ENCODE measurements at places on chromosomes 5 and 9. TPM values are rescaled to one million over a fixed set of nuclear protein-coding genes. Genes with fewer than 3 reads are reported as not detected.

- no peak for DNase-seq
These were observed 11.8 kb upstream of the CXXC5 start for GRCh38 chr5:139636207-139636792.

DNA sequence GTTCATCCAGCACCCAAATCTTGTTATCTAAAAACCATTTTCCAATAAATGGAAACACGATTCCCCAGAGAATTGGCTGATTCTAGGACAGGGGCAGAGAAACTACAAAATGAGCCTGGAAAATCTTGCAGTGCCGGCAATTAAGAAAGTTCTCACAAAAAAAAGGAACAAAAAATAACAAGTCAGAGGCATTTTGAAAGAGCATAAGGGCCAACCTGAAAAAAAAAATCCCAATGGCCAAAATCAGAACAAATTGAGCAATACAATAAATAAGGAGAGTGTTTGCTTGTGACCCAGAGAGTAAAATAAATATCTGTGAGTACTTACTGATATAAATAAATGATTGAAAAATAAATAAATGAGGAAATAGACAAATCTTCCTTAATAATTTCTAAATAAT is 55.1 kb upstream of the S1PR3 start:
- no peak for DNase-seq

- DNase-seq, result no peak
These were observed 282.4 kb upstream of the KLF9 start for GRCh38 chr9:70696694-70697335.

DNA sequence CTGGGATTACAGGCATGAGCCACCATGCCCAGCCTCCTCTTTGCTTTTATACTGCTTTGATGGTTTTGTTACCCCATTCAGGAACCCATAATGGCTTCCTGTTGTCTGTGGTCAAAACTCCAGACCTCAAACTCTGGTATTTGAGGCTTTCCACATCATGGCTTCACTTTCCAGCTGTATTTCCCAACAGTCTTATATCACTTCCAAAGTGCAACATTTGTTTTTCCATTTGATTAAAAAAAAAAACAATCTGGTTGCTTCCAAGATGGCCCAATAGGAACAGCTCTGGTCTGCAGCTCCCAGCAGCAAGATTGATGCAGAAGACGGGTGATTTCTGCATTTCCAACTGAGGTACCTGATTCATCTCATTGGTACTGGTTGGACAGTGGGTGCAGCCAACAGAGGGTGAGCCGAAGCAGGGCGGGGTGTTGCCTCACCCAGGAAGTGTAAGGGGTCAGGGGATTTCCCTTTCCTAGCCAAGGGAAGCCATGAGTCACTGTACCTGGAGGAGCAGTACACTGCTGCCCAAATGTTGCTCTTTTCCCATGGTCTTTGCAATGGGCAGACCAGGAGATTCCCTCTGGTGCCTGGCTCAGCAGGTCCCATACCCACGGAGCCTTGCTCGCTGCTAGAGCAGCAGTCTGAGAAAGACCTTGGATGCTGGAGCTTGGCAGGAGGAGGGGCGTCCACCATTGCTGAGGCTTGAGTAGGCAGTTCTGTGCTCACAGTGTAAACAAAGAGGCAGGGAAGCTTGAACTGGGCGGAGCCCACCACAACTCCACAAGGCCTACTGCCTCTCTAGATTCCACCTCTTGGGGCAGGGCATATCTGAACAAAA is 458.4 kb downstream of the KDM4C start:
- no peak for DNase-seq

GRCh38 chr5:77636641-77637169 is 1.8 kb downstream of the OTP start:
- DNase-seq, result no peak

DNA sequence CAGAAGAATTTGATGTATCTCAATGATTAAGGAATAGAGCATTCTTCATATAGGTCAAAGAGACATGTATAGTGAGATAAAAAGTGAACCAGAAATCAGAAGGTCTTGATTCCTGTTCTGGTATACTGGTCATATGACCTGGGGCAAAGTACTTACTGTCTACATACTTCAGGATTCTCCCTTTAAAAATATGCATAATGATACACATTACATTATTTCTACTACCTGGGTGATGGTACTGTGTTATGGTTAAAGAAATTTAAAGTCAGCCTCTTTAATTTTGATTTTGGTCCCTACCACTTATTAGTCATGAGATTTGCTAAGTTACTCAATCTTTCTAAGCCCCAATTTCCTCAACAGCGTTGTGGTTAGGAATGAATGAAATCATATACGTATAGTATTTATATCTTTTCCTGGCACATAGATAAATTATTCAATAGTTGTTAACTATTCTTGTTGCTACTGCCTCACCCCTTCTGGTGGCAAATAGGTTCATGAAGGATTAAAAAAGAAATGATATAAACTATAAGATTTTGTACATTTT is 984.1 kb downstream of the TLE4 start:
- no peak for DNase-seq

- DNase-seq, result no peak
These were observed 208.4 kb downstream of the AOPEP start for GRCh38 chr9:94934816-94935328.

DNA sequence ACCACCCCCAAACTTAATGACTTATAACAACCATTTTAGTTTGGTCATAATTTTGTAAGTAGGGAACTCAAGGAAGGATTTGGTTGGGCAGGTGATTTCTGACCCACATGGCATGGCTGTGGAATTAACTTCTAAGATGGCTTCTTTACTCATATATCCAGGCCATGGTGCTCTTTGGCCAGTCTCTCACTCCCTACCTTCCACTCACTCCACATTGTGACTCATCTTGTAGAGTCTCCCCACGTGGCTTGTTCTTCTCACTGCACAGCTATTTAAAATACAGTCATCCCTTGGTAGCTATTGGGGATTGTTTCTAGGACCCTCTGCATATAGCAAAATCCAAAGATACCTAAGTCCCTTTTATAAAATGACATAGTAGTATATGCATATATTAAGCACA is 76.6 kb upstream of the MAST4 start:
- DNase-seq, result no peak

DNA sequence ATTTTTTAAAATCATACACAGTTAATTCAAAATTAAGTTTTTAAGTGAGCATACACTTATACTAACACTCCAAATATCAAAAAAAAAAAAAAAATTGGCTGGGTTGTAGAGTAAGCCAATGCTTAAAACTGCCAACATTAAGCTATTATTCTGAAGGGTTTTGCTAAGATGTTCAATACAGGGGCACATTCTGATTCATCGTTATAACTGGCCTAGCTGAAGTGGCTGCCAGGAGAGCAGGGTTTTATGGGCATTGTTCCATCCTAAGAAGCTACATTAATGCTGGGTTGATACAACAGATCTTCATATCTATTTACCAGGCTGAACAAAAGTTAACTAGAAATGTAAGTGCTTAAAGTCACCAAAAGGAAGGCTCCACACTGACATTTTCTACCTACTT is 13.4 kb downstream of the ELAVL2 start:
- no peak for DNase-seq

- DNase-seq, result no peak
These were observed 58.8 kb upstream of the ANGPTL2 start for GRCh38 chr9:127181315-127181580.

DNA sequence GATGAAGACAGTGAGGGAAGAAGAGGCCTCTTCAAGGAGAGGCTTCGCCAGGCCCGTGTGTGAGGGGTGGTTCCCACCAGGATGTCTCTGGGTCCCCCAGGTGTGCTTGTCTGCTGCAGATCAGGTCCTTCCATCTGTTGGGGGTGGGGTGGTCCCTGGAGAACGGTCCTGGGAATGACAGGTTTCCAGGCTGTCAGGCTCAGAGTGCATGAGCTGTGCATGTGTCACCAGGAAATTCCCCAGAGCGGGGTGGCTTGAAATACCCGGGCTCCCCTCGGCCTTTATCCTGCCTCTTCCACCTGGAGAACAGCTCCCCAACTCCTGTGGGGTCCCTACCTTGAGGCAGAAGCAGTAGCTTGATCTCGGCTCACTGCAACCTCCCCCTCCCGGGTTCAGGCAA is 118.8 kb downstream of the GAPVD1 start:
- DNase-seq, result no peak

DNA sequence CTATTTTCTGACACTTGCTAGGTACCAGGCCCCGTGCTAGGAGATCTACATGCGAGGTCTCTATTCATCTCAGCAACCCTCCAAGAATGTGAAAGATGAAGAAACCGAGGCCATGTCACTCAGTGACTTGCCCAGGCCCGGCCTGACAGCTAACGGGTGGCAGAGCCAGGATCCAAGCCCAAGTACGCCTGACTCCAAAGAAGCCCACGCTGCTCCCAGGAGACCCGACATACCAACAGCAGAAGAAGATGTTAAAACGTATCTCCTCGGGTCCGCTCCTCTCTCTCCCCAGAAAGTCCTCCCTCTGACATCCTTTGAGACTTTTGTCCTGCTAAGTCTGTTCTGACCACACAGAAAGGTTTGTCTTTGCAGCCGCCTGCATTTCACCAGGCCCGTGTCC is 65.2 kb downstream of the CRB2 start:
- DNase-seq, result no peak

DNA sequence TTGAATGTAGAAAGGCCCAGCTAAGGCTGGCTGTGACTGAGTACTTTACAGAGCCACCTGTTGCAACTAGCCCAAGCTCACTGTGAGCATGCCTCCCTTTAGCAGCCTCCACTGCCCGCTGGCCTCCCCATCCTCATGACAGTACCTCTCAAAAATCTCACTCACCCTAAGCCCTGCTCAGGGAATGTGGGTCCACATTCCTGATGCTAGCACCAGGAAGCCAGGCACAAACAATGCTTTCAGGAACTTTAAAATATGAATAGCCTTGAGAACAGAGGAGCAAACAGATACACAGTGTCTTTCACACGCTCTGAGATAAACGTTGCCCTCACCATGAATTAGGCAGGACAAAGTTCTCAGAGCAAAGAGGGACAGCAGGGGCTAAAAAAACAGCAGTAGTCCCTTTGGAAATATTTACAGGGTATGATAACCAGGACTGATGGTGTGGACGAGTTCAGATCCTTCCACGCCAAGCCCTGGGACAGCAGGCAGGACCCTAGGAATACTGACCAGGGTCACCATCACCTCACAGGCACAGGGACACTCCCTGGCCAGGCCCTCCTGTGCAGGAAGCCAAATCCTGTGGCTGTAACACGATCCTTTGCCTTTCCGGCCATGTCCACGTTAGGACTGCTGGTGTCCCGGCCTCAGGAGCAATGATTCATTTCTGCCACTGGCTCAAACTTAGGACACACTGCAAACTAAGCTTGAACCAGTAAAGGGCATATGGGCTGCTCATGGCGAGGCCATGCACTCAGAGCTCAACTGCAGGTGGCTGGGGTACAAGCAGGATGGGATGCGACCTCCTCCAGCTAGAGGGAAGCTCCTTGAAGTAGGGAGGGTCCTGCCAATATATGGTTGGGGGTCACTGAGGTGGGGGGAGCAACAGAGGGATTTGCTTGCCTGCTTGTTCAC is 9.6 kb downstream of the ACSL6 start:
- no peak for DNase-seq

DNA sequence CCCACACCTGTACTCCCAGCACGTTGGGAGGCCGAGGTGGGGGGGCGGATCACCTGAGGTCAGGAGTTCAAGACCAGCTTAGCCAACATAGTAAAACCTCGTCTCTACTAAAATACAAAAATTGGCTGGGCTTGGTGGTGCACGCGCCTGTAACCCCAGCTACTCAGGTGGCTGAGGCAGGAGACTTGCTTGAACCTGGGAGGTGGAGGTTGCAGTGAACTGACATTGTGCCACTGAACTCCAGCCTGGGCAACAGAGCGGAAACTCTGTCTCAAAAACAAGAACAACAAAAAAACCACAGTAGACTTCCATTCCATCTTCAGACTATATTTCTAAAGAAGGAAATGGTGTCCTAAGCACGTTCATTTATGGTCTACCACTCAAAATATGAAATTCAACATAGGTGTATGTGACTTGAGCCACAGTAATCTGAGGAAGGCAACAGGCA is 14.2 kb upstream of the SERINC5 start:
- no peak for DNase-seq

Gene IL13
- polyA plus RNA-seq, result not detected

Gene ORM2
- polyA plus RNA-seq, result not detected

Gene SVEP1
- polyA plus RNA-seq, result 4.5 TPM

Gene ANKRD34B
- 0.30 TPM for polyA plus RNA-seq

Gene CDHR2
- 25.8 TPM for polyA plus RNA-seq

Gene CRB2
- polyA plus RNA-seq, result 30.0 TPM

Gene EIF4E1B
- not detected for polyA plus RNA-seq

Gene KIAA1958
- polyA plus RNA-seq, result 15.5 TPM

Gene CDKN2B
- 0.30 TPM for polyA plus RNA-seq

Gene TLR4
- 9.0 TPM for polyA plus RNA-seq
